ENCODE measurements at places on chromosomes 12 and 14. TPM values are rescaled to one million over a fixed set of nuclear protein-coding genes. Genes with fewer than 3 reads are reported as not detected.

- DNase-seq, result no peak
Observed at GRCh38 chr14:71607056-71607455, 325.2 kb upstream of the RGS6 start.

The KERA gene
- not detected for total RNA-seq

DNA sequence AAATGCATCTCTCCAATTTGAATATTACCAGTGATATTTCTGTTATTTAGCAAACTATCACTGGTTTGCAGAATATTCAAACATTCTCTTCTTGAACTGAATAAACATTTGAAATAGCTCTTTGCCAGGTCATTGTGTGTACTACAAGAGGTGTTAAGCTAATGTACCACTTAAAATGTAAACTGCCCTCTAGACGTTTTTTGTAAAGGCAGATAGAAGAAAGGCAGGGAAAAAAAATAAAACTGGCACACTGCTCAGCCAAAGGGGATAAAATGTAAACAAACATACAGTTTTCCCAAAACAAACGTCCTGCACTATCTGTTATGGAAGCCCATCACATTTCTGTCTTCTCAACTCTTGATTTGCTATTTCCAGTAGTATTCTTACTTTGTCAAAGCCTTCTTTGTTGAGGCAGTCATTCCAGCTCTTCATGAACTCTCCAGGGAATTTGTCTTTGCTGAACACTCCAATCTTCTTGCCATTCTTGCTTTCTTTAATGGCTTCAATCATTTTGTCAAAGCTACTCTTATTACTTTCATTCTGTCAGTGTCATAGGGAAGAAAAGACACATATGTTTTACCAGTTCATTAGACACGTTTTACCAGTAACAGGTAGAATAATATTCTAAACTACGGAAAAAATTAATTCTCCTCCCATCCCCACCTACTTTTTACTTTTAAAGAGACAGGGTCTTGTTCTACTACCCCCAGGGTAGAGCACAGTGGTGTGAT lies 13.7 kb downstream of the SUPT16H start:
- no peak for DNase-seq

GRCh38 chr12:104742551-104743201 lies 215.4 kb downstream of the SLC41A2 start:
- DNase-seq, result no peak

DNA sequence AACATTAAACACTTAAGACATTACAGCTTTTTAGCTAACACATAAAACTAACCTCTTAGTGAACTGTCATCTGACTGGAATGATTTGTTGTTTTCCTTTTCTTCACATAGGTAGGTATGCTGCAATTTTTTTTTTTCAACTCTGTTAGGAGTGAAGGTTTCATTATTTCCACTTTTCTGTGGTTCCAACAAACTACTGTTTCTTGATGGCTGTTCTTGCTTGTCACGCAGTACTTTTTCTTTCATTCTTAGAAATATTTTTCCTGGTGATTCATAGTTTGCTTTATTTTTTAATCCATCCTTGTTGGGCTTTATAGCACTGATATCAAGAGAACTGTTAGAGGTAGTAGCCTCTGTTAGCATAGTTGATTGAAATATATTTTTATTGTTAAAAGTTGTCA lies 6.3 kb downstream of the MIS18BP1 start:
- no peak for DNase-seq

DNA sequence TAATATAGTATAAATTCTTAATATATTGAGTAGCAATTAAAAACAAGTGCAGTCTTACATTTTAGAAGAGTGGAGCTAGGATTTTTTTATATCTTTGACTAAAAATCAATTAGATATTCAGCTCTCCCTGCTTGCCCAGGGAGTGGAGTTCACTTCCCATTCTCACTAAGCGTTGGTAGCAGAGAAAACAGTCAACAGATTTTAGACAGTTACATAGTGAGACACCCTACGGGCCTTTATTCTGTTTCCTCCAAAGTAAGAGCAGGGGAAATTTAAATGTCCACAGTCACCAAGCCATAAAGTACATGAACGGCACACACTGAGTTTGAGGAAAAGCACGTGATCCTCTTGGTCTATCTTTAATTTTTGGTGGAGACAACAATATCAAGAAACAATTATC lies 131.6 kb upstream of the PLEKHG7 start:
- DNase-seq, result no peak

The AKAP5 gene
- total RNA-seq, result 2.5 TPM

GRCh38 chr14:74988131-74988530 lies 14.6 kb upstream of the EIF2B2 start:
- no peak for DNase-seq

DNA sequence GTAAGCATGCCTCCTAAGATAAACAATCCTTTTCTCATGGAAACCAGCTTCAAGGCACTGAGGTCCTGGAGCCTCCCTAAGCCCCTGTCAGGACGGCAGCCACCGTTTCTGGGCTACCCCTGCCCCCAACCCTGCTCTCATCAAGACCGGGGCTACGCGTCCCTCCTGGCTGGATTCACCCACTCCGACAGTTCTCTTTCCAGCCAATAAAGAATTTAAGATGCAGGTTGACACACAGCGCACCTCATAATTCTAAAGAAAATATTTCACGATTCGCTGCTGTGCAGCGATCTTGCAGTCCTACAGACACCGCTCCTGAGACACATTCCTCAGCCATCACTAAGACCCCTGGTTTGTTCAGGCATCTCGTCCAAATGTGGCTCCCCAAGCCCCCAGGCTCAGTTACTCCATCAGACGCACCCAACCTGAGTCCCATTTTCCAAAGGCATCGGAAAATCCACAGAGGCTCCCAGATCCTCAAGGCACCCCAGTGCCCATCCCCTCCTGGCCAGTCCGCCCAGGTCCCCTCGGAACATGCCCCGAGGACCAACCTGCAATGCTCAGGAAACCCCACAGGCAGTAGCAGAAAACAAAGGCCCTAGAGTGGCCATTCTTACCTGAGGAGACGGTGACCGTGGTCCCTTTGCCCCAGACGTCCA lies 336.3 kb downstream of the TMEM121 start:
- no peak for DNase-seq

The SYNDIG1L gene
- not detected for total RNA-seq

The RNASE7 gene
- total RNA-seq, result not detected

DNA sequence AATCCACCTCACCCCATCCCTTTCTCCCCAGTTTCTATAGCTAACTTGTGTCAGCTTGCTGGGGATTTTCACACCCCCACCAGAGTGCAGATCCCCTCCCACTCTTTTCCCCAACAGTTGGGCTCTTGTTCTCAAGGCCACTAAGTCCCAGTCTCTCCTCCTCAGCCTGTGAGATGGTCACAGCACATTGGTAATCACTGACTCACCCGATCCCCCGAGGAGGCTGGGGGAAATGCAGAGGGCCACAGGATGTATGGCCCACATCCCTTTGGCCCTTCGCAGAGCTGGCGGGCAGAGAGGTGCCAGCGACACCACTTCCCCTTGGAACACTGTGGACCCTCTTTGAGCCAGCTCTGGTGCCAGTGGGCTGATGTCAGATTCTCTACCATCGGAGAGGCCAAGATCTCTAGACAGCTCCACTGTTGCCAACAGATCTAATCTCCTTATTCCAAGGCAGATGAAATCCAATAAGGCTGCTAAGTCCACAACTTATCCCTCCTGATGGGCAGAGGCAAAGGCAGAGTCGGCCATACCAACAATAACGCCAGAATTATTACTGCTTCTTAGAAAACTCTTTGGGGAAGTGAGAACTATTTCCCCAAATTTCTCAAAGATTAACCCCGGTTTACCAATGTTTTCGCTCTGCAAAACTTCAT lies 1.6 kb downstream of the FMNL3 start:
- DNase-seq, result no peak

- DNase-seq, result peak; percentile 56
Observed at GRCh38 chr14:74905595-74906142, 17.4 kb downstream of the RPS6KL1 start.

- DNase-seq, result no peak
Observed at GRCh38 chr14:96405677-96406076, 13.7 kb downstream of the AK7 start.

DNA sequence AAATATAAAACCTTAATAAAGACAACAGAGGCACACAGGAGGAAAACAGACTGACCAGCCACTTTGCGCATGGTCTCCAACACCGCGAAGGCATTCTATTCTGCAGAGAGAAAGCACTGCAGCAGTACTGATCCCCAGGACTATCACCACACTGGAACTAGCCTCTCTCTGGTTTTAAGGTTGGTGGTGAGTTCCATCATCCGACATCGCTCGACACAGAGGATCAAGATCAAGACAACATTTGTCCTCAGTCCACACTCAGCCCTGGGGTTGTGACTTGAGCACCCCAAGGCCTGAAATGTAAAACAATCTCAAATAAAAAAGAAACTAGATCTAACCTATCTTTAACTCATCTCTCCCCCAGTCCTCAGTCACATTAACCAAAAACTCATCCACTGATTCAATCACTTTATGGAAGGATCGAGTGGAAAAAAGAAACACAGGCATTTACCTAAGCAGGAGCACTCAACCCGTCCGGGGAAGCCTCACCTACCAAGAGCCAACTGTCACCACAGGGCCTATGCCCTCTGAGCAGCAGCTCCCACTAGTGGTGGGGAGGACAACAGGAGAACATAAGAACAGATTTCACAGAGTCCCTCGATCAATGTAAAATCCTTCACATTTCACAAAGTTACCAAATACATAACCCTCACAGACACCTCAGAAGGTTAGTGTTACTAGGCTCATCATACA lies 17.7 kb downstream of the STXBP6 start:
- DNase-seq, result no peak

GRCh38 chr14:72692696-72693095 lies 201.2 kb downstream of the DPF3 start:
- no peak for DNase-seq

DNA sequence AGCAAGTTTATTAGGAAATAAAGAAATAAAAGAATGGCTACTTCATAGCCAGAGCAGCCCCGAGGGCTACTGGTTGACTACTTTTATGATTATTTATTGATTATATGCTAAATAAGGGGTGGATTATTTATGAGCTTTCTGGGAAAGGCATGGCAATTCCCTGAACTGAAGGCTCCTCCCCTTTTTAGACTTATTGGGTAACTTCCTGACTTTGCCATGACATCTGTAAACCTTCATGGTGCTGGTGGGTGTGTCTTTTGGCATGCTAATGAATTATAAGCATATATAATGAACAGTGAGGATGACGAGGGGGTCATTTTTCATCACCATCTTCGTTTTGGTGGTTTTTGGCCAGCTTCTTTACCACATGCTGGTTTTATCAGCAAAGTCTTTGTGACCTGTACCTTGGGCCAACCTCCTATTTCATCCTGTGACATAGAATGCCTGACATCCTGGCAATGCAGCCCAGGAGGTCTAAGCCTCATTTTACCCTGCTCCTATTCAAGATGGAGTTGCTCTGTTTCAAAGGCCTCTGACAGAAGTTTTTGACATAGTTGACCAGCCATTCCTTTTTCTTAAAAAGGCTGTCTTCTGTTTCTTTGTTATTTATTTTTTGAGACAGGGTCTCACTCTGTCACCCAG lies 11.1 kb upstream of the PTGES3 start:
- DNase-seq, result no peak

DNA sequence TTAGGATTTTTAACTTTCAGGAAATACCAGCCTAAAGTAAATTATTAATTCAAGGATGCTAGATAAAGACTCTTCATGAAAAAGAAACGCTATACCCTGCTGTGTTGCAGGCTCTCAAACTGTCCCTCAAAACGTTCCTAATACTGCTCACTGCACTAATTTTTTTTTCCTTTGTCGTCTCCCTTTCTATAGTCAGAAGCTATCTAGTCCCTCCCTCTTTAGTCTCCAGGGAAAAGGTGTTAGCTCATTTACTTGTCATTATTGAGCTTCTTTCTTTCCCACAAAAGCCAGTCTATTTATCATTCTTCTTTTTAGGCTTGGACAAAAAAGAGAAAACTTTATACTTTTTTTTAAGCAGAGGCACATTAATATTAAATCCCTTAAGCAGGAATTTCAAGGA lies 30.3 kb upstream of the INSM2 start:
- no peak for DNase-seq

DNA sequence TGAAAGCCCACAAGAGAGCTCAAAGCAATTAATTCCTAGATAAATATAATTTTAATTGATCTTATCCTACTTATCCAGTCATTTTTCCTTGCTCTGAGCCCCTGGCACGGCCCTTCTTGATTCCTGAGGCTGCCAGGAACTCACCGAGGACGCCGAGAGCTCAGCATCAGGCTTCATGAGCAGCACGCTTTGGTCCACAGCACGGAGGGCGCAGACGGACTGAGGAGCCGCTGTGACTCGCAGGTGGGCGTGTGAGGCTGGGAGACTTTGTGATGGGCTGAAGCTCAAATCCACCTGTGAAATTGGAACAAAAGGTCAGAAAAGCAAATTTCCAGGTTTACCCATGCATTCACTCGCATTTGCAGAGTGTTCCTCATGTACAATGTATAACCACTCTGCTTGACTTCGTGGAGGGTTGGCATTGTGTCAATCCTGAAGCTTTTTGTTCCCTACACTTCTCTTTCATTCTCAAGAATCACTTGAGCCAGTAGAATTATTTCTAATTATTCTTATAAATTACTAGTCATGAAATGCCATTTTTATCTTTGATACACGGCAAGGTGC lies 17.2 kb downstream of the A2M start:
- no peak for DNase-seq

DNA sequence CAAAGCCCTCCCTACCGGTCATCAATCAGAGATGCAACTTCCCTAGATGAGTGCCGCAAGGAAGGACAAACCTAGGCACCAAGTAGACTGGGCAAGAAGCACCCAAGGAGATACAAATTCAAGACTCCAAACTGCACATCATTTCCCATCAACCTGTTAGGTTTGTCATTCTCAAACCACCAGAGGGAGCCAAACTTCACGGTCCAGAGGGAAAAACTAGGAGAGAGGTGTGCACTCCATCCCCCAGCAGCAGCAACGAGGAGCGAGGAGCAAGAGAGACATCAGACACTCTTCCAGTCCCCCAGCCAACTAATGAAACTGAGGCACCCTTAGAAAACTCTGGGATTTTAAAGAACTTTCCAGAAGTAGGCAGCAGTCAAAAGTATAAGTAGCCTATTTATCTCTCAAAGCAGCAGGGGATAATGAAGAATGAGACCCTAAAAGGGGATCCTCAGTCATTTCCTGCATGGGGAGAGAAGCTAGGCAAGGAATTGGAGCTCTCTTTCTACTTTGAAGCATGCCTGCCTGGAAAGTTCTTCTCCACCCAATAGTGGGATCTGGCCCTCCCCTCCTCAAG lies 37.0 kb upstream of the NT5DC3 start:
- peak; percentile 31 for DNase-seq

DNA sequence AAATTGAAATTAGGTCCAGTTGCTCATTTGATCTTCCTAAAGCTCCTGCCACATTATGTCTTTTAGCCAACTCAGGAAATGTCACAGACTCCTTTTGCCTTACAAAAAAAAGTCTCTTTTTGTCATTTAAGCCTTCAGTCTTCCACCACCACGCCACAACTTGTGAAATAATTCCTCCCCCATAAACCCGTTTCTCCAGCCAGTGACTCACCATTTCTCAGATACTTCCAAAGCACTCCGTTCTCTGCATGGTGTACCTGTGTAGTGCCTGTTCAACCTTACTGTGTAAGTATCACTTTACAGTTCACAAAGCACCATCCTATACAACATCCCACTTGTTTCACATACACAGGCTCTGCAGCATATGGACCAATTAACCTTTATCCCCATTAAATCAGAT lies 139.5 kb upstream of the AEBP2 start:
- no peak for DNase-seq

The CLEC1B gene
- total RNA-seq, result not detected

The KCNJ8 gene
- total RNA-seq, result not detected

The CLECL1 gene
- 16.8 TPM for total RNA-seq
